Smooth muscle cell of the pulmonary artery (primary cell): ENCODE measurements at places on chromosomes 16 and 17. TPM values are rescaled to one million over a fixed set of nuclear protein-coding genes. Genes with fewer than 3 reads are reported as not detected.

The BEAN1 gene
- total RNA-seq = 0.07 and 0.13 TPM in 2 replicates

The NEUROD2 gene
- not detected in 2 replicates for total RNA-seq

The HASPIN gene
- total RNA-seq = 1.1 and 1.9 TPM in 2 replicates

The TMEM204 gene
- total RNA-seq = 18.9 and 20.5 TPM in 2 replicates

The SSTR5 gene
- not detected in 2 replicates for total RNA-seq

The PCYT2 gene
- total RNA-seq = 29.5 and 50.7 TPM in 2 replicates

The TNP2 gene
- not detected in 2 replicates for total RNA-seq

The RAB37 gene
- 0.33 and 0.36 TPM in 2 replicates for total RNA-seq

The EVPLL gene
- not detected in 2 replicates for total RNA-seq

The CDRT15L2 gene
- not detected in 2 replicates for total RNA-seq

The C17orf100 gene
- 0.46 and 0.72 TPM in 2 replicates for total RNA-seq

The SCGB1C2 gene
- total RNA-seq = not detected in 2 replicates

The PLCD3 gene
- 39.2 and 85.5 TPM in 2 replicates for total RNA-seq

The MT1A gene
- 1.1 TPM in 1 of 2 replicates, not detected in the other for total RNA-seq

The SYT17 gene
- total RNA-seq = 0.46 and 0.63 TPM in 2 replicates
